Activated CD4-positive, alpha-beta T cell treated with anti-CD3 and anti-CD28 coated beads, Interleukin-2, amount 50 U/mL, for 24 hours (primary cell): ENCODE measurements at places on chromosomes 5 and 9.

DNA sequence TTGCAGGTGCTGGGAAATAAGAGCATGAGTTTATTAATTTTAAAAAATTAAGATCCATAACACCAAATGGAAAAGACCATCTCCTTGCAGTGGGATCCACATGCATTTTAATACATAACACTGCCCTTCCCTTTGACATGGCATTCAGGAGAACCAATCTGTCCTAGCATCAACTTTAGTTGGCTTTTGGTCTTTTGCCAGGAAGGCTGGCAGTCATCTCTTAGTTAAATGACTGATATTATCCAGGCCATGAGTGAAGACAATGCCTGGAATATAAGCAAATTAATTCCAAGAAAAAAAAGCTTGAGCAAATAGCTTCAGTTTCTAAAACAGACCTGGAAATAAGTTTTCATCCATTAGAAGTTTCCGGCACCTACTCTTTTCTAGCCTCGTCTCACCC is 55.1 kb upstream of the OTULINL start:
- no peak for DNase-seq

- no peak for DNase-seq
These were observed 3.6 kb downstream of the CEP78 start for GRCh38 chr9:78239506-78239905.

- DNase-seq = no peak
These were observed 21.9 kb downstream of the ERBIN start for GRCh38 chr5:65948115-65948747.

DNA sequence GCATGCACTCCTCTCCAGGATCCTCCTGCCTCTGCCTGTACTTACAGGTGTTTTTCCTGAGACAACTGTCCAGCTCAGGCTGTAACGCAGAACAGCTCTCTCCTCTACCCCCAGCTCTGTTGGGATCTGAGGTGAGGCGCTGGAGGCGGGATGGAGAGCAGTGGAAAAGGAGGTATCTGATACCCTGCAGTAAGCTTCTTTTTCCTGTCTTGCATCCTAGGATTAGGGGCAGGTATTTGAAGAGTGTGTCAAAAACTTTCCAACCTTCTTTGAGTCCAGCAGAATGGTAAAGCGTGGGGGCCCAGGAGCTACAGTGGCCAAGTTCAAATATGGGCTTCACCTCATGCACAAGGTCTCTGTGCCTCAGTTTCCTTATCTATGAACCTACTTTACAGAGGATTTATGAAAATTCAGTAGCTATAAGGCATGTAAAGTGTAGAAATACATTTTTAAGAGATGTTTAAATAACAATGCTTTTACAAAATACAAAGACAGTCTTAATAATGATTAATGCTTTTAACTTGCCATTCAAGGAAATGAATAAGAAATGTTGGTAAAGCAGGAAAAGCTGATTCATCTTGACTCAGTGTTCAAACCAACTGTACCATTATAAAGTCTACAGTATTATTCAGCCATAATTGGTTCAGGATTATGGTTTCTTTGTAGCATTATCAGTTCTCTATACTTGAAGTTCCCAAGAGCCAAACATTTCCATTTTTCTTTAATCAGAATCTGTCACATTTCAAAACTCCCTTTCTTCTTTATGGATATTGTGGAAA is 26.1 kb downstream of the MAP1B start:
- no peak for DNase-seq

DNA sequence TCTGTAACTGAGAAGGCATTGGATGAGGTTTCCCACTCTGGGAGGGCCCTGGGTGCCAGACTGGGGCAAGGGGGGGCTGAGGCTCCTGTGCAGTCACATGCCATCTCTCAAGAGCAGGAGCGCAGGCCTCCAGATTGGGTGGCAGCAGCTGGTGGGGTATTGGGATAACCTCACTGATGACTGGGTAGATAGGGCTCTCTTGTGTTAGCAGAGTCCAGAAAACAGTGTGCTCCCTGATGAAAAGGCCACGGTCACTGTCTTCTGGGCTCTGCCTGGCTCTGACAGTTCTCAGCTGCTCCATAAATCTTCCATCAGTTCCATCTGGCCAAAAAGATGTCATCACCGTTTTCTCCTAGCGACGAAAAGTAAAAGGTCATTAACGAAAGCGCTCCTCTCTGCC is 21.8 kb upstream of the NKX2-5 start:
- no peak for DNase-seq

DNA sequence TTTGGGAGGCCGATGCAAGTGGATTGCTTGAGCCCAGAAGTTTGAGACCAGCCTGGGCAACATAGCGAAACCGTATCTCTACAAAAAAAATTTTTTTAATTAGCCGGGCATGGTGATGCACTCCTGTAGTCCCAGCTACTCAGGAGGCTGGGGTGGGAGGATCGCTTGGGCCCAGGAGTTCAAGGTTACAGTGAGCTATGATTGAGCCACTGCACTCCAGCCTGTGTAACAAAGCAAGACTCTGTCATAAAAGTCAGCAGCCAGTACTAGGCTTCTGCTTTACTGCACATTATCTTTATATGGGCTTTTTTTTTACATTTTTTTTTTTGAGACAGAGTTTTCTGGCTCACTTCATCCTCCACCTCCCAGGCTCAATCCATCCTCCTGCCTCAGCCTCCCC is 9.4 kb upstream of the HAVCR1 start:
- DNase-seq = no peak

GRCh38 chr5:138351517-138351916 is 968 bp upstream of the KDM3B start:
- DNase-seq = no peak

DNA sequence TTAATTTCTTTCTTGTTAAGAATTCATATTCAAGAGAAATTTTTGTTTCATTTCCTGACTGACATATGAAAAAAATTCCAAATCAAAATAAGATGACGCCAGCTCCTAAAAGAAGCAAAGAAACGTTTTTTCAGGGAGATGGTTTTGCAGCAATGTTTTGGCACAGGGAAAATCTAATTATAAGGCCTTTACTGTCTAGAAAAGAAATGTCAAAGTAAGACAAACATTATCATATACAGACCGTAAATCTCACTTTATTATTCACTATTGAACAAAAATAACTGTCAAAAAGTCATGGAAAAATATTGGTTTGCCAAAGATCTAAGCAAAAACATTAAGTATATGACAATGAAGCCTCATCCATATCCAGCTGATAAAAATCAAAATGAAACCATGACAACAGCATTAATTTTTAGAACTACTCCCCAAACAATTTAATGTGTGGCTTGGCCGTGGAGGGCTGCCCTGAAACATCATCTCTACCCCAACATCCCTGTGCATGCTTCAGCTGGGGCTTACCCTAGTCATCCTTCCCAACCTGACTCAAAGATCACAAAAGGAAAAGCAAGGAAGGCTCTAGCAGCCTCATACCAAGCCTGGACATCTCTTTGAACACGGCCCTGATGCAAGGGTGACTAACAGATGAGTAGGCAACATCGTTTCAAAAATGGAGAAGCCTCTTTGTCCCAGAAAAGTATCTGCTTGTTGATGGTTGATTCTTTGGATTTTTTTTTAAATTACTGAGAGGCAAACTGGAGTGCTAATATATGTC is 95.6 kb downstream of the ARSB start:
- DNase-seq = no peak

DNA sequence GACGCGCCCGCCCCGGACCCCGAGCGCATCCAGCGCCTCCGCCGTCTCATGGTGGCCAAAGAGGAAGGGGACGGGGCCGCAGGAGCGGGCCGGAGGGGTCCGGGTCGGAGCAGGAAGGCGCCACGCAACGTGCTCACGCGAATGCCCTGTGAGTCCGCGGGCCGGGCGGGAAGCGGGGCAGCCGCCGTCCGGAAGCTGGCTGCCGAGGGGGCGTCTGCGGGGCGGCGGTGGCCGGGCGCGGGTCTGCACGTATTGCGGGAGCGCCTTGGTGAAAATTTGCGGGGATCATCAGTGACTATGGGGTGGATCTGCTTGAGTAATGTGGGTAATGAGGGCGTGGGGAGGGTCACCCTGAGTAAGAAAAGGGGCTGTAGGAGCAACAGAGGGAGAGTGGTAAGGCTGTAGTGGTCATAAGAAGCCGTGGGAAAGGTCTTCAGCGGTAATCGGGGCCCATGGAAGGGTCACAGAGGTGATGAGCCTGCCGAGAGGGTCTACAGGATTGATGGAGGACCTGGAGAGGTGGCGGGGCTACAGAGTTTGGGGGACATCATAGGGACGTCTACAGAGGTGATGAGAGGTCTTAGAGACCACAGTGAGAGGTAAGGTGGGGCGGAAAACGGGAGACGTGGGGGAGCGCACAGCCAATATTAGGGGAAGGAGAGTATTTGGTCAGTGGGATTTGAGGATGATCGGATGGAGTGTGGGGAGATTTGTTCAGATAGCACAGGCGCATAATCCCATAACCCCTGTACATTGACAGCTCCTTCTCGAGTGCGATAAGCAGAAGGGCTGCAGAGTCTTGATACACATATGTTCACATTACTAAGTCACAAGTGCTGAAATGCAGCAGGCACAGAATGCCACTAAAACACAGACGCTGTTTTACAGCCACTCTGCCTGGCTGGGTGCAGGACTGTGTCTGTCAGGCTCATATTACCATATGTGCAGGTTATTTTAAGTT is 819 bp downstream of the LSM11 start:
- DNase-seq = no peak

DNA sequence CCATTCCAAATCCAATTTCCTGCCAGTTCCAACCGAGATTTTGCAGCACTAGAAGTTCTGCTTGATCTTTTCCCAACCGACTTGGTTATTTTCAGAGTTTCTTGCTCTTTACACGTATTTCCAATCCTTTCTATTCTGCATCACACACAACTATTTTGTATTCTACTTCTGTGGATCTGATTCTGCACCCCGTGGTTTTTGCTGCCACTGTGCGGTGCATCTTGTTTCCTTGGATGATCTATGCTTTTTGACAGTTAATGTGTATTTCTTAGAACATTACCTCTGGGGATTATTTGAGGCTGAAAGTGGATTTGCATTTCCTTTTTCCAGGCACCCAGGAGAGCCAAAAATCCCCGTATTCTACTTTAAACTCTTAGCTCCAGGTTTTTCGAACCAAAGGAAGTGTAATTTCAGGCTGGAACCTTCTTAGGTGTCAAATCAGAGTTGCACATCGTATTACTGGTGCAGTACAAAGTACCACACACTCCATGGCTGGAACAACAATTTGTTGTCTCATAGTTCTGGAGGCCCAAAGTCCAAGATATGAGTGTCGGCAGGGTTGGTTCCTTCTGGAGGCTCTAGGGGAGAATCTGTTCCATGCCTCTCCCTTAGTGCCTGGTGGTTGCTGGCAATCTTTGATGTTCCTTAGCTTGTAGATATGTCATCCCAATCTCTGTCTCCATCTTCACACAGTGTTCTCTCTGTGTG is 14.7 kb upstream of the SARDH start:
- DNase-seq = no peak

DNA sequence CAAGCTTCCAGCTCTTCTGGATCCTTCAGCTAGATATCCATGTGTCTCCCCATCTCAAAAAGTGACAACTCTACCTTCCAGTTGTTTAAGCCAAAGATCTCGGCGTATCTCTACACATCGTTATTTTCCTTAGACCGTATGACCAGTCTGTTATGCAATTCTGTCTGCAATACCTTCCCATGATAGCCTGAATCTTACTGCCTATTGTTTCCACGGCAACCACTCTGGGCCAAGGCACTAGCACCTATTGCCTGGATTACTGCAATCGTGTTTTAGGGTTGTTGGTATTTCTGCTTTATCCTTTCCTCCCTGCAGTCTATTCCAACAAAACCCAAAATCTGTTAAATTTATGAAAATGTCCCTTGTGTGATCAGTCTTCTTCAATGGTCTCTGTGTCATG is 448.4 kb downstream of the MTRR start:
- DNase-seq = no peak

DNA sequence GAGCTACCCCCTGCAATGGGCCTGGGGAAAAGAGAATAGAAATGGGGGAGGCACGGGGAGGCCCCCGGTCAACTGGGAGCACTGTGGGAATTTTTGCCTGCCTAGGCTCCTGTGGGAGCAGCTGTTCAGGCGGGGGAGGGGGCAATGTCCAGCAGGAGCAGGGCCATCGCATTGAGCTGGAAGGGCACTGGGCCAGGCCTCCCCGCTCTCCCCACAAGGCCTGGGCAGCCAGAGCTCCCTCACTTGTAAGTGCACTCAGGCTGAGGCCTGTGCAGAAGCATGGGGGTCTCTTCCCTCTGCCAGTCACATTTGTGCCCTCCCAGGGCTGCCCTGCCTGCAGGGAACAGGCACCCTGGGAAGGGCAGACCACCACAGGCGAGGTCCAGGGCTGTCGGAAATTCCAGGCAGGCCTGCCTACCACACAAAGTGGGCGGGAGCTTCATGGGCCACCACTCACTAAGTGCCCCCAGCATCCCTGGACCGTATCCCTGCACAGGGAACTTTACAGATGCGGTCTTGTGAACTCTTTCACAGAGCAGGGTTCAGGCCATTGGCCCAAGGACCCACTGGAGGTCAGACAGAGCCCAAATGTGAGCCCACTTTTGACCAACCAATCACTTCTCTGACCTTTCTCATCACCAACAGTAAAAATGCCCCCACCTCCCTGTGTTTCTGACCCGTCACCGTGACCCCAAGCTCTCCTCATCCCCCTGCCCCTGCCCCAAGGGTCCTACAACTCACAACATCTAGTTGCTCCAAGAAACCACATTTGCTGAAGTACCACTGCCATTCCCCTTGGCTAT is 1.0 kb upstream of the CFAP157 start:
- DNase-seq = no peak

DNA sequence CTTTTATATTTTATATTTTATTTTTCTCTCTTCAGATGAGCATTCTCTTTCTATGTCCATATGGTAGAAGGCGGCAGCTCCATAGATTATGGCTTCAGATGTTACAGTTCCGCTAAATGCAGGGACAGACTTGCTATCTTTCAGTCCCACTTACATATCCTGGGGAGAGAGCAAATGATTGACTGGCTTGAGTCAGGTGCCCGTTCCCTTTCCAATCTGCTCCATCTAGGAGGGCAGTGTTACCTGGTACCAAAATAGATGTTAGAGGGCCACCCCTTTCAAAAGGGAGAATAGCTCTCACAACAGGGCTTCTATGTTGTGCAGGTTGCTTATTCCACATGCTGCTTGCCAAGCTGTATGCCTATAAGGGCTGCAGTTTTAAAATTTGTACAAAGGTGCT is 45.3 kb downstream of the ERBIN start:
- DNase-seq = no peak

- no peak for DNase-seq
These were observed 127.7 kb downstream of the CPLANE1 start for GRCh38 chr5:37121465-37121864.
